ENCODE measurements at places on chromosomes 7 and 10.

DNA sequence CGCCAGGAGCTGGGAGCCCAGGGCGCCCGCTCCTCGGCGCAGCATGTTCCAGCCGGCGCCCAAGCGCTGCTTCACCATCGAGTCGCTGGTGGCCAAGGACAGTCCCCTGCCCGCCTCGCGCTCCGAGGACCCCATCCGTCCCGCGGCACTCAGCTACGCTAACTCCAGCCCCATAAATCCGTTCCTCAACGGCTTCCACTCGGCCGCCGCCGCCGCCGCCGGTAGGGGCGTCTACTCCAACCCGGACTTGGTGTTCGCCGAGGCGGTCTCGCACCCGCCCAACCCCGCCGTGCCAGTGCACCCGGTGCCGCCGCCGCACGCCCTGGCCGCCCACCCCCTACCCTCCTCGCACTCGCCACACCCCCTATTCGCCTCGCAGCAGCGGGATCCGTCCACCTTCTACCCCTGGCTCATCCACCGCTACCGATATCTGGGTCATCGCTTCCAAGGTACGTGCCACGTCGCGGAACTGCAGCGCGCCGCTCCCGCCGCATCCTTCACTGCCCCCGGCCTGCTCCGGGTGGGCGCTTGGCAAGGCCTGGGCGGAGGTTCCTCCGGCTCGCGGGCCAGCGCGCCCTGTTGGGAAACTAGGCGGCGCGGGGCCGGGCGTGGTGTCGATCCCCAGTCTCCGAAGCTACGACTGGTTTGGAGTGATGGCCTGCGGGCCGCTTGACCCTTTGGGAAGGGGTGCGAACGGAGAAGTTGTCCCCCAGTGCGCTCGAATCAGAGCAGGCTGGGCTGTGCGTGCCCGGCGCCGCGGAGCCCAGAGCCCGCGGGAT, 868 bp downstream of the EMX2 start:
- DNase-seq = no peak

DNA sequence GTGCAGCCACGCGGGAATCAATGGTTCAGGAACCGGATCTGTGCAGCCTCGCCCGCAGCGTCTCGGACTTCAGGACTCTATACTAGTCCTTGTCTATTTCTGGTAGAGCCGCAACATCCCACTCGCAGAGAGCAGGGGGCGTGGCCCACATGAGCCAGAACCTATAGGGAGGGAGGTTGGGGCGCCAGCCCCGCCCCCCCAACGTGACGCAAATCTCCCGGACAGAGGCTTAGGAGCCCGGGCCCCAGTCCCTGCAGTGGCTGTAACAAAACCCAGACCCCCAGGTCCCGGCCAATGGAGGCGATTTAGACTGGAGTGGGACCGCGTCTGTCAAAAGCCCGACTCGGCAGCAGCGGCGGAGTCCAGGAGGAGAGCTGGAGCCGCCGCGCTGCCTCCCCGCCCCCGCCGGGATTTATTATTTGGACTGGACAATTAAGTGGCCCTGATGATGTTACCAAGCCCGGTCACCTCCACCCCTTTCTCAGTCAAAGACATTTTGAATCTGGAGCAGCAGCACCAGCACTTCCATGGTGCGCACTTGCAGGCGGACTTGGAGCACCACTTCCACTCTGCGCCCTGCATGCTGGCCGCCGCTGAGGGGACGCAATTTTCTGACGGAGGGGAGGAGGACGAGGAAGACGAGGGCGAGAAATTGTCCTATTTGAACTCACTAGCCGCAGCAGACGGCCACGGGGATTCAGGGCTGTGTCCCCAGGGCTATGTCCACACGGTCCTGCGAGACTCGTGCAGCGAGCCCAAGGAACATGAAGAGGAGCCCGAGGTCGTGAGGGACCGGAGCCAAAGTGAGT, at the start of gene NKX2-3:
Gene NKX2-3 (plus strand): TSS at position 256 of the 809 bp plus-strand sequence. CDS start 190 bp downstream, at position 446.
- peak; percentile 74 for DNase-seq

- DNase-seq = no peak
Measured at GRCh38 chr10:90929179-90929578, 8.3 kb upstream of the ANKRD1 start.

DNA sequence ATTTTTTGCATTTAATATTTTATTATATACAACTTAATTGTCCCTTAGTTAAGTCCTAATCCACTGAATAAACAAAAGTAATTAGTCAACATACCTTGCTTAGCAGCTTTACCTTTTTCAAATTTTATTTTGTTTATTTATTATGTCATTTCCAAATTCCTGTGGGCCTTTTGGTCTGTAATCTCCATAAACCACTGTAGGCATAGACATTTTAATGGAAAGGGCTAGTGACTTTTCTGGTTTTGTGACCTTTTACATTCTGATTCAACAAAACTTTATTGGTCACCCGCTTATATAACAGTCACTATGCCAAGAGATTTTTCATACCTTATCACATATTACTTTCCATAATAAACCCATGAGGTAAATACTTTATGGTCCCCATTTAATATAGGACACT, 181.3 kb upstream of the PRPS1L1 start:
- DNase-seq = no peak

GRCh38 chr10:97821308-97822038, 28.2 kb upstream of the GOLGA7B start:
- no peak for DNase-seq

DNA sequence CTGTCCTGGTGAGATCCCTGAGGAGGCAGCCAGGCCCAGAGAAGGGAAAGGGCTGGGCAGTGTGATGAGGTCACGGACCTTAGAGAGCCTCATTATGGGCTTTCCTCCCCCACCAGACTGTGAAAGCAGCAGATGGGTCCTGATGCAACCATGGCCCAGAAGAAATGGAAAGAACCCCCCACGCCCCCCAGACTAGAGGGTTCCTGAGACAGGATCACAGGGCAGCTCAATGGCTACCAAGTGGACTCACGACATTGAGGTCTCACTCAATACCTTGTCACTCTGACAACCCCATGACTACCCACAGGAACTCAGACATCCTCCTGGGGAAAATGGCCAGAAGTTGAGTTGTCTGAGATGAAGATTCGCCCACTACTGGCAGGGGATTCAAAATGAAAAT, 36.7 kb downstream of the FAM241B start:
- no peak for DNase-seq

All from MM.1S (cell line).